T-helper 2 cell treated with Interferon-gamma antibody and Interleukin-4, amounts not matched to agents 5 μg/mL and 100 μg/mL, for 36 hours (primary cell): ENCODE measurements at places on chromosomes 1 and 21.

DNA sequence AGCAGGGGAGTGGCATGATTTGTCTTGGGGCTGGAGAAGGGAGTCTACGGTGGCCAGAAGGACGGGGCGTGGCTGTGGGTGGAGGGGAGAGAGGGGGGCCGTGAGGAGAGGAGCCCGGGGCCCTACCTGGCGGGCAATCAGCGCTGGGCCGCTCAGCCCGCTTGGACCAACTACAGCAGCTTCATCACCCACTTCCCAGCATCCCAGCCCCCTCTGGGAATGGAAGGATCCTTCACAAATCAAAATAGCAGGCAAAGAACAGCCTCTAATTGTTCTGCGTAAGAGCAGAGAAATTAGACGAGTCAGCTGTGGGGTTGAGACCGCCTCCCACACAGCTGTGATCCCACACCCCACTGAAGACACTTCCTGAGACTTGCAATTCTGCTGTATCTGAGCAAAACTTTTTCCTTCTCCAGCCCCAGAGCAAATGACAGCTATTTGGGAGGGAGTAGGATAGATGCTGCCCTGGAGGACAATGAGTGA, 43.5 kb downstream of the OPRD1 start:
- DNase-seq: no peak

GRCh38 chr1:195105281-195105680, 1503.0 kb downstream of the KCNT2 start:
- DNase-seq: no peak

- no peak for DNase-seq
Measured at GRCh38 chr21:35475009-35475408, 425.9 kb upstream of the RUNX1 start.

DNA sequence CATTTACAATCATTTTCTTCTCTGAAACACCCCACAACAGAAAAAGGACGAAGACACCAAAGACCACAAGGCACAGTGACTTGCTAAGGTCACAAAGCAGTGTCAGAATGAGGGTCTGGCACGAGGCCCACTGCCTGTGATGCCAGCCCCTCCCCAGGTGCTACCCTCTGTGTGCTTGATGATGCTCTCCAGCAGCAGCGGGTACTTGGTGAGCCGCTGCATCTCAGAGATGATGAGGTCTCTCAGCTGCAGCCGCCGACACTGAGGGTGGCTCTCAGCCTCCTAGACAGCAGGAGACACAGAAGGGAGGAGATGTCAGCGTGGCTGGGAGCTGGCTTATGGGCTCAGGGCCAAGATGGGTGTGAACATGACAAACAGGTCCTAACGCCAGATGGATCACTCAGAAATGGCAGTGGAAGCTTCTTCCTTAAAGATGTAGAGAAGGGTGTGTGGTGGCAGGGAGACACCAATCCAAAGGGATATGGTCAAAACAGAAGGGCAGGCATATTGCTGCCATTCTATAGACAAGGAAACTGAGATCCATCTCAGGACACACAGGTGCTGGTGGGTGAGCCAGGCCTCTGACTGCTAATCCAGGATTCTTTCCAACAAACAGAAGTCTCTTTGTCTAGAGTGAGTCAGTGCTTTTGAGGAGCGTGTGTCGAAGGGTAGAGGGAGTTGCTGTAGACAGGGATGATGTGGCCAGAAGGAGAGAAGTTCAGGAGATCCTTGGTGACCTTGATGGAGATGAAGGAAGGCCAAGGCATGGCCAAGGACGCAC, 25.6 kb downstream of the LRRC71 start:
- no peak for DNase-seq

DNA sequence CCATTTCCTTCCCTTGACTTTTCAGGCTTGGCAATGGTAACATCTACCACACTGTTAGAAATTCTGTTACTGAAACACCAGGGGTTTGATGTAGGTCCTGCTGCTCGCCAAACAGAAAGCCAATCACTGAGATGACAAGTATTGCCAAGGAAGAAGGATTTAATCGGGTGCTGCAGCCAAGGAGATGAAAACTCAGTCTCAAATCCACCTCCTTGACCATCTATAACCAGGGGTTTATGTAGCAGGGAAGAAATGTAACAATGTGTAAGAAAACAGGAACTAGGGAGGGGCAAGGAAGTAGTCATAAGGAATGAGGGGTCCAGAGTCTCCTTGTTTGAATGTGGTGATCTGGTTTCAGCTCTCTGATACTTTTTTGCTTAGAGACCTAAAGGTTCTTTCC, 25.4 kb downstream of the PLA2G2A start:
- DNase-seq: no peak

- no peak for DNase-seq
Measured at GRCh38 chr1:51690285-51690961, 73.5 kb downstream of the OSBPL9 start.

- DNase-seq: no peak
Measured at GRCh38 chr21:43734928-43735229, 15.9 kb downstream of the PDXK start.

DNA sequence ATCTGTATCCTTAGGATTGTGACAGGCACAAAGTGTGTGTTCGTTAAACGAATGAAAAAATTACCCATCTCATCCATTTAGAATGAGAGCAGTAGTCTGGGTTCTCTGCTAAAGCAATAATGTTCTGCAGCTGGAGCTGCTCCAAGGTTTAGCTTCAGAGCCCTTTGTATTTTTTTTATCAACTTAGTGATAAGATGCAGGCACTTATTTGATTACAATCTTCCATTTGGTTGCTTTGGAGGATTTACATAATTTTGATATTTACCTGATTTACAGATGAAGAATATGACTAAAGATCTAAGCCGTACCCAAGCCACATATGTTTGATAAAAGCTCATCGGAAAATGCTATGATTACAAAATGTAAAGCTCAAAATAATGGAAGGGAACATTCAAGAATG, 201.2 kb downstream of the KCTD3 start:
- no peak for DNase-seq

GRCh38 chr1:196558411-196558810, 49.8 kb downstream of the KCNT2 start:
- DNase-seq: no peak

DNA sequence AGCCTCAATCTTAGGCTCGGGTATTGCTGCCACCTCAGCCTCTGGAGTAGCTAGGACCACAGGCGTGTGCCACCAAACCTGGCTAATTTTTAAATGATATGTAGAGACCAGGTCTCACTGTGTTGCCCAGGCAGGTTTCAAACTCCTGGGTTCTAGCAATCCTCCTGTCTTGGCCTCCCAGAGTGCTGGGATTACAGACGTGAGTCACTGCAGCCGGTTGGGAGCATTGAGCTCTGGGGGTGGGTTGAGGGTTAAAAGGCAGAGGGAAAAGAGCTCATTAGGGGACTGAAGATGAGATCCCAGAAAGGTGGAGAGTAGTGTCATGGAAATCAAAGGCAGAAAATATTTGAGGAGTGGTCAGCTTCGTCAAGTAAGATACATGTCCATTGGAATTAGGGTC, 7.1 kb downstream of the RAD54L start:
- DNase-seq: no peak

GRCh38 chr1:158153746-158154444, 26.8 kb upstream of the CD1D start:
- no peak for DNase-seq

DNA sequence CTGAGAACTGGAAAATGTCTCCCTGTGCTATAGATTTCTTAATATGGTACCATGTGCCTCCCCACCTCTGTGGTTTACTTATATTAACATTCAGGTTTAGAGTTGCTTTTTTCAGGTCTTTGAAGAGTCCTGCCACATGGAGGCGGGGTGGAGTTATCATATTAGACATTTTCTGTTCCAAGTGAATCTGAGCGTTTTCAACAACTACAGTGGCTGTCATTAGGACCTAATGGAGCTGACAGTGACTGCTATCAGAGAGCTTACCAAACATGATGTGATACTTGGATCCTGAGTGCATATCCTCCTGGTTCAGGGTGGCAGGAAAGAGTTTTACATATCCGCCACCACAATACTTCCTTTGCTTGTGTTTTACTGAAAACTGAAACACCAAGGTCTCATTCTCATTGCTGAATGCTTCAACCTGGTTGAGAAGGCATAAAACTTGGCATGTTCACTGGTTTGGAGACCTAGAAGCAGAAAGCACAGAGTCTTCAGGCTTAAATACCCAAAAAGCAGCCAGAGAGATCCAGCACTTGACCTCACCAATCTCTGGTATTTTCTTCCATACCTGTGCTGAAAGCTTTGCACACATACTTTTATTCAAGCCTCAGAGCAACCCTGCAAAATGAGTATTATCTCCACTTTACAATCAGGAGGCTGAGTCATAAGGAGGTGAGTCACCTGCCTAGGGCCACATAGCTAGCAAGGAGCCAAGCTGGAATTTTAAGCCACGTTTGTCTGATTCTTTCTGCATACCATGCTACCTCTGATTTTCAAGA, 47.4 kb upstream of the OSBPL9 start:
- DNase-seq: peak; percentile 55

GRCh38 chr1:202255343-202255742, 61.7 kb downstream of the LGR6 start:
- DNase-seq: no peak

DNA sequence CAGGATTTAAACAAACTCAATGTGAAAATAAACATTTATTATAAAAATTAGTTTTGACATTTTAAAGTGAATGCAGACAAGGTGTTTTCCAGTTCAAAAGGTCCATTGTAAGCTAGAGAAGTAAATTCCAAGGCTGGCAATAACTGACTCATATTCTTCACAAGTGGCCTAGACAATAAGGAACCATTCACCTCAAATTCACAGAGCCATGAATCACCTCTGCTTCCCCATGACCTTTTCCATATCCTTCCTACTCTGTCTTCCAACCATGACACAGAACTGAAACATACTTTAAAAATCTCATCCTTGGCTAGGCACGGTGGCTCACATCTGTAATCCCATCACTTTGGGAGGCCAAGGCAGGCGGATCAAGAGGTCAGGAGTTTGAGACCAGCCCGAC, 24.8 kb downstream of the F11R start:
- DNase-seq: no peak

- no peak for DNase-seq
Measured at GRCh38 chr1:61842863-61843514, 100.7 kb downstream of the PATJ start.

- no peak for DNase-seq
Measured at GRCh38 chr1:15883326-15883725, 35.8 kb downstream of the SPEN start.
